ENCODE measurements at places on chromosomes 11 and 22.

GRCh38 chr11:22930816-22931594, 70.7 kb upstream of the CCDC179 start:
- DNase-seq: no peak

GRCh38 chr11:12042215-12042676, 33.8 kb upstream of the DKK3 start:
- DNase-seq: no peak

DNA sequence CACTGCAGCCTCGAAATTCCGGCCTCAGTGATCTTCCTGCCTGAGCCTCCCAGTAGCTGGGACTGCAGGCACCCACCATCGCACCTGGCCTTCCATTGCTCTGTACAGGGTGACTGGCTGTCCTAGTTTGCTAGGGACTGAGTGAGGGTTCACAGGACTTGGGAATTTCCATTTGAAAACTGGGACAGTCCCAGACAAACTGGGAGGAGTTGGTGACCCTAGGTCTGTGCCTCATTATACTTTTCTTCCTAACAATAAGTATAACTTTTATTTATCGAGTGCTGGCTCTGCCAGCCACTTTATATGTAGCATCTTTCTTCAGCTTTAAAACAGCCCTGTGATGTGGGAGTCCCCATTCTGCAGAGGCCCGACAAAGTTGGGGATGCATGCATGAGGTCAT, 25.5 kb downstream of the TCP11L1 start:
- no peak for DNase-seq

GRCh38 chr11:42849362-42849761, 462.4 kb upstream of the API5 start:
- DNase-seq: no peak

- no peak for DNase-seq
These were observed 2.0 kb upstream of the CEP126 start for GRCh38 chr11:101912823-101913284.

DNA sequence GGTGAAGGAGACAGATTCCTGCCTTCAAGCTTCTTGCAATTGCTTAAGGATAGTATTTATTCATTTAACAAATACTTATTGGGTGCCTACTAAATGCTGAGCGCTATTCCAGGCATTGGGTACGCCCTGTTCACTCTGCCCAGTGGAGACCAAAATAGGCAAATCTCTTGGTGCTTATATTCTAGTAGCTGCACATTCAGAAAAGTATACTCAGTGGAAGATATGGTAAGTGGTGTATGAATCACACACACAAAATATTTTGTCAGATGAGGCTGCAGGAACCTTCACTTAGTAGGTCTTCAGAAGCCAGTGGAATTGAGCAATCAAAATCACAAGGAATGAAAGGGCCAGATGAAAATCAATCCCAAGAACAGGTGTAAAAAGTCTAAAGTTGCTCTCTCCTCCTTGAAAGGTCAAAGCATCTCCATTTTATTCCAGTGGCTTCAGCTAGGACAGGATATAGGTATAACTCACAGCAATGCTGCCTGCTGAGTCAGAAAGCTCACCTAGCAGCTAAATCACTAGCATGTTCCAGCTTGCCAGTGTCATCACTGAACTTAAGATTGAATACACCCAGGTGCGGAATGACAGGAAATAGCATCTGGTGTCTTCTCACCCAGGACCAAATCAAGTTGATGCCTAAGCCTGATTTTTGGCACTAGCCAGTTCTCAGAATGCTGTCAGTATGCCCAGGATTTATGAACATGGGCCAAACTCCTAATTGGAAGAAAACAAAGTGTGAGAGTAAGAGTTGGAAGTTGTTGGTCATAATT, 83.9 kb downstream of the AMOTL1 start:
- DNase-seq: no peak

DNA sequence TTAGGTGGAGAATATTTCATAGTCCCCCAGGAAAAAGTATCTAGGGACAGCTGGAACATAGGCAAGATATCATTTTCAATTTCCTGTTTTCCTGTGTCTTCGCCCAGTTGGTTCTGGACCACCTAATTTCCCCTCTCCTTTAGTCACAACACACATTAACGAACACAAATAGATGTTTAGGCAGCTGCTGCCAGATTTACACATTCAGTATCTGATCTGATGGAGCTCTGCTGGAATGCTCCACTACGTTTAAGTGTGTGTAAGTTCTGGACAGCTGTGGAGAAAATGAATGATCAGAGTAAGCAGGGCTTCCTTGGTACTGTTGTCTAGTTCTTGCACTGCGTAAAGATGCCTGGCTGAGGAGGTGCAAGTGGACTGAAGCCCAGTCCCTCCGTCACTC, 36.1 kb upstream of the CLPB start:
- no peak for DNase-seq

DNA sequence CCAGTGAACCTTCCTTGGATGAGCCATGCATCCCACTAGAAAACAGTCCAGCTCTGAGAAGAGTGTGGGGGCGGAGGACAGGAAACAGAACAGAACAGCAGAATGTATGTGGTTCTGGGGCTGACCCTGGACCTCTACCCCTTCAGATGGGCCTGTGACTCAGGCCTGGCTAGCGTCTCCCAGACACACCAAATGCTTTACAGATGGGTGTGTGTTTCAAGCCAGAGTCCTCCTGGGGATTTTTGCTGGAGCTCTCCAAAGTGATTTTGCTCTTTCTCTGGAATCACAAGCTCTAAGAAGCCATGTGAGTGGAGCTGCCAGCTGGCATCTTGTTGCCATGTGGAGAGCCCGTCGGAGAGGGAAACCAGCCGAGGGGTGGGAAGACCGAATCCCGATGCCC, 13.2 kb upstream of the C1QTNF4 start:
- no peak for DNase-seq

DNA sequence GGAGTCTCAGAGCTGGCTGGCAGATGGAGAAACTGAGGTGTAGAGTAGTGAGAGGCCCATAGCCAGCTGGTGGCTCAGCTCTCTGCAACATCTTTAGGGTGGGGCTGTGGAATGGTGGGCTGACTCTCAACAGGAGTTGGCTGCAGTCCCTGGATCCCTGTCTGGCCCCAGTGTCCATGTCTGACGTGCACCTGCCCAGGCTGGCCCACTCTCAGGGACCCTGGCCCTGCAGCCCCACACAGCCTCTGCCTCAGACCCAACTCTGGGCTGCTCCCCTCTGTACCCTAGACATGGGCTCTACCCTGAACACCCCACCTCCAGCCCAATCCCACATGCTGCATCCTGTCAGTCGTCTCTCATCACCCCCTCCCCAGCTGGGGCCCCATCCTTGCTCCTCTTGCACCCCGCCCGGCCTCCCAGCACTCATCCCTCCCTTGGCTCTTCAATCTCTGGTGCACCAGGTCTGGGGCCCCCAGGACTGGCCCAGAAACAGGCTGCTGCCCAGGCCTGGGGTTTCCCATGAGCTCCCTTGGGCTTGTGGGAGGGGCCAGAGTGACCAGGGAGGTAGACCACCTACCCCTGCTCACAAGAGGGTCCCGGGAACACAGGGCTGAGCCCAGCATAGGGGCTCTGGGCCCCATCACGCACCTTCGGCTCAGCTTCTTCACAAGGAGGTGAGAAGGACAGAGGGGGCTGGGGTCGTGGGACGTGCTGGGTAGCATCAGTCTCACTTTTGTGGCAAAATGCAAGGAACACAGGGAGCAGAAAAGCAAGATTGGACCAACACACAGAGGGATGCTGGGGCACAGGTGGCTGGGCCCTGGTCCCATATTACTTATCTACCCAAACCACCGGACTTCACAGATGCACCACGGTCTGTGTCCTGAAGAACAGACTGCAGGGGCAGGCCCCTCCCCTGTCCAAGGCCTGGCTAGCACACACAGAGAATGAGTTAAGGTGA, 31.5 kb downstream of the ARVCF start:
- no peak for DNase-seq

DNA sequence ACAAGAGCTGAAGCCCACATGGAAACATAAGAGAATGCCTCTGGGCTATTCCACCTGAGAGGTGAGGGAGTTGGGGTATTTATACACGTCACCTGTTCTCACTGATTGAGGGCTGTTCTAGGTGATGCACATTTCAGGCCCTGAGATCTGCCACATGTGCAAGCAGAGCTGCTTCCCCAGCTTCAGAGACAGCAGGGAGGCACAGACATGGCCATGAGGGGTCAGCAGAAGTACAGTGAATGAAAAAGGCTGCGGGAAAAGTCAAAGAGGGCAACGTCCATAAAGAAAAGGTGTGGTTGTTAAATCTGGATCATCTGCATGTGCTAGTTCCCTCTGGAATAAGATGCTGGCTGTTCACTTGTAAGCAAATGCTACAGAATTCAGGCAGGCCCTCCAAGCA, 75.4 kb downstream of the GAB4 start:
- DNase-seq: no peak

DNA sequence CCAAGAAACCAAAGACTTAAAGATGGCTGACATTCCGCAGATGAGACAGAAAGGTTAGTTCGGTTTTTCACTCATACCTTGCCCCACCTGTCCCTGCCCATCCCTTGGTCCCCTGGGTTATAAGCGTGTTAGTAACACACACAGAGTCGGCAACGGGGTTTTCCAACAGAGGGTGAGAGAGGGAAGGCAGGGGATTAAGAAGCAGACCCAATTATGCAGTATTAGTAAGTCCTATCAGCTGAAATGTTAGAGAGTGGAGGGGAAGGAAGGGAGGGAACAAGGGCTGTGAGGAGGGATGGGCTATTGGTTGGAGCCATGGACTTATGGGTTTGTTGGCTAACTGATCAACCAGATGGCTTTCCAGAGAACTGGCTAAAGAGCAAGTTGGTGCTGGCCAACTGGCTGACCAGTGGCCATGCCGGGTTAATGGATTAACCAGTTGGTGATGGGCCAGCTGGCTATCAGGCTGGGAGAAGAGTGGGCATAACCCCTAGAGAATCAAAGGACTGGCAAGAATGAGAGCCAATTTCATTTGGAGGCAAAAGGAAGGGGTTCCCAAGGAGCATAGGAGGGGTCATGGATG, 45.5 kb downstream of the NRXN2 start:
- DNase-seq: no peak

- no peak for DNase-seq
These were observed 8.3 kb downstream of the PLCB3 start for GRCh38 chr11:64259533-64260067.

DNA sequence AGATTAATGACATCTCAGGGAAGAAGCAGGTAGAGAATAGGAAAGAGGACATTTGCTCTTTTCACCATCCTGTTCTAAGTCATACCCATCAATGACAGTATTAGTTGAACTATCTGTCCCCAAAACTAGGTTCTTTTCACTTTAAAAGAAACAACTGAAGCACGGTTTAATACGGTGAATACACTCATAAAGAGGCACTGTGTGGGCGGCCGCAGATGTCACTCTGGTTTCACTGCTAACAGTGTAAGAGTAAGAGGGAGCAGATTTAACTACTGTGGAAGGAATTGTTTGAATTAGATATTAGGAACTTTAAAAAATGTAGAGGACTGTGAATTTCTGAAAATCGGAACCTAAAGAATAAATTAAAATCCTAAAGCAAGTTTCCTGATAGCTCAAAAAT, 49.5 kb downstream of the VSIG10L2 start:
- peak; percentile 4 for DNase-seq

DNA sequence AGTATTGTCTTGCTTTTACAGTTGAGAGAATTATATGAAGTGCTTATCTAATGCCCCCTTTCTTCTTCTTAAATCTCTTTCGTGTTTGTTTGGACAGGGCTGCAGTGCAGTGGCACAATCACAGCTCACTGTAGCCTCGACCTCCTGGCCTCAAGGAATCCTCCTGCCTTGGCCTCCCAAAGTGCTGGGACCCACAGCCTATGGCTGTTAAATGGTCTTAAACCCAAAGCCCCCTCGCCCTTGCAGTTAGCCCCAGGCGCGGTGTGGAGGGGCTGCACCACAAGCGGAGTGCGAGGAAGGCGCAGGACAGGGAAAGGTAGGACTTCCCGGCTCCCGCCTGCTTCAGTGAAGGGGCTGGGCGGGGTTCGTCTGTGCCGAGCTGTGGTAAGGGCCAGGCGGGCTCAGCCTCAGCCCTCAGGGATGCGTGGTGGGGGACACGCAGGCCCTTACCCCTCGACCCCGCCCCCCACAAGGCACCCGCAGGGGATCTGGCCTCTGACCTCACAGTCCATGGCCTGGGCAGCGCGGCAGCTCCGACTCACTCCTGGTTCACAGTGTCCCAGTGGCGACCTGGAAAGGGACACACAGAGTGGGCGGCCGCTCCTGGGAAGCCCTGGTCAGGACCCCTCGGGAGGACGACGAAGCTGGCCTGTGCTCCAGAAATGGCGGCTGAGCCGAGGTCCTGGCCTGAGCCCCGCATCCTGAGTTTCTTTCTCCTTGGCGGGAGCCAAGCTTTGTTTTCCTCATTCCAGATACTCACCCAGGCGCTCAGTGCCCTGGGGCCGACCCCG, 24.5 kb downstream of the BID start:
- no peak for DNase-seq

GRCh38 chr22:29658176-29658575, 54.7 kb downstream of the NF2 start:
- DNase-seq: no peak

DNA sequence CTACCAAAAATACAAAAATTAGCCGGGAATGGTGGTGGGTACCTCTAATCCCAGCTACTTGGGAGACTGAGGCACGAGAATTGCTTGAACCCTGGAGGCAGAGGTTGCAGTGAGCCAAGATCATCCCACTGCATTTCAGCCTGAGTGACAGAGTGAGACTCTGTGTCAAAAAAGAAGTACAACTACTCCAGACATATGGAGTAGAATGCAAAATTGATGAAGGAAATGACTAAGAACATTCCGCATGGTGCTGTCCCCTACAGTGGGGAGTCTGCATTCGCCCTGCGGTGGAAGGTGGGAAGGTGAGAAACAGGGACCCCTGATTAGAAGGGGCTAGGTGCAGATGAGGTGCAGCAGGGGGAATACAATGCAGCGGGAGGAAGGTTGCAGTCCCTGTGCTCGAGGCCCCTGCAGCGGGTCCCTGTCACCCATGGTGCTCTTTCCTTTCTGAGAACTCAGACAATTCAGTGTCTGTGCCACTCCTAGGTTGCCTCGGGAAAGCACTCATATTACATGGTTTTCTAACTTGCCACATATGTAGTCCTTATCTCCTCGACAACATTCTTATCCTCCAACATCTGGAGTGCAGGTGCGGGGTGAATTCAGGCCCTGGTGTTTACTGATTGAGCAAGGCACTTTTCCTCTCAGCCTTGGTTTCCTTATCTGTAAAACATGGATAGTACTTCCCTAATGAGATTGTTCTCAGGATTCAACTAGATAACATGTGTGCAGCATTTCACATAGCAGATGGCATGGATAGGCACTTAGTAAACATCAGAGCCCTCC, 5.2 kb downstream of the POLD4 start:
- no peak for DNase-seq

DNA sequence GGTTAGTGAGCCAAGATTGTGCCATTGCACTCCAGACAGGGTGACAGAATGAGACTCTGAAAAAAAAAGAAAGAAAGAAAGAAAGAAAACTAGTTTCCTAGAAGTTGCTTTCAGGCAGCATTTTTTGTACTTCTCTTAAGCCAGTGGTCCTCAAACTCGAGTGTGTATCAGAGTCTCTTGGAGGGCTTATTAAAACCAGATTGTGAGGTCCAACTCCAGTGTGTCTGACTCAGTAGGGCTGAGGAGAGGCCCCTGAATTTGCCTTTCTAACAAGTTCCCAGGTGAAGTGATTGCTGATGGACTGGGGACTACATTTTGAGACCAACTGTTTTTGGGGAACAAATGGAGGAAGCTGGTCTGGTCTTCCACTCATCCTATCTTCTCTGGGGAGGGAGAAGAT, 57.5 kb upstream of the VSTM5 start:
- no peak for DNase-seq

All from stimulated activated CD4-positive, alpha-beta T cell treated with anti-CD3 and anti-CD28 coated beads, Interleukin-1b, Interleukin-23, amount 100 ng/mL, for 1 hour (primary cell).